ENCODE measurements at places on chromosomes 3 and 15. TPM values are rescaled to one million over a fixed set of nuclear protein-coding genes. Genes with fewer than 3 reads are reported as not detected.

DNA sequence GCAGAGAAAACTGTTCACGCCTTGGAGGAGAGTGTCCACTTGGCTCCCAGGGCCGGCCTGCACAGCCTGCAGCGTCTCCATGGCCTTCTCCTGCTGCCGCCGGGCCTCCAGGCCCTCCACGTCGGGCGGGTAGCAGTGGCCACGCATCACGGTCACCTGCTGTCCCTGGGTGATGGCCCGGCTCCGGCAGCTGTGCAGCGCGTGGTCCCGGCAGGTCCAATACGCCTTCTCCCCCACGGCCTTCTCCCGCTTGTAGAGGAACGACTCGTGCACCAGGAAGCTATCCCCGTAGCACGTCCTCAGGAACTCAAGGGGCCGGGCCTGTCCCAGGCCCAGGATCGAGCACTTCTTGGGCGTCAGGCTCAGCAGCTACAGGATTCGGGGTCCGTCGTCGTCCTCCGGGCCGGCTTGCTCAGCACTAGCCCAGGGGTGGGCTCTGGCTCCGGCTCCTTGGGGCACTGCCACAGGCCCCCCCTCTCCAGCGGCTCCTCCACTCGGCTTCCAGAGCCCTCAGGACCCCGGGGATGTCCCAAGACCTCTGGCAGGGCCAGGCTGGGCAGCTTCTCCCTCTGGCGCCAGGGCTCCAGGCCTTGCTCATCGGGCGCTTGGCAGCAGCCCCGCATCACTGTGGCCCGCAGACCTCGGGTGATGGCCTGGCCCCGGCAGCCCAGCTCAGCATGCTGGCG is 83.6 kb upstream of the FXR1 start:
- no peak for DNase-seq

GRCh38 chr3:18902081-18902793 is 246.1 kb upstream of the KCNH8 start:
- no peak for DNase-seq

DNA sequence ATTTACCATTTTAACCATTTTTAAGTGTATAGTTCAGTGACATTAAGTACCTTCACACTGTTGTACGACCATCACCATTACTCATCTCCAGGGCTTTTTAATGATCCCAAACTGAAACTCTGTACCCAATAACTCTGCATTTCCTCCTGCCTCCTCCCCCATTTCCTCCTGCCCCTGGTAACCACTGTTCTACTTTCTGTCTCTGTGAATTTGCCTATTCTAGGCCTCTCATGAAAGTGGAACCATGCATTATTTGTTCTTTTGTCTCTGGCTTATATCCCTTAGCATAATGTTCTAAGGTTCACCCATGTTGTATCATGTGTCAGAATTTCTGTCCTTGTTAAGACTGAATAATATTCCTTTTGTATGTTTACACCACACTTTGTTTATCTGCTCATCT is 154.2 kb downstream of the MECOM start:
- DNase-seq: no peak

GRCh38 chr3:189512039-189512438 is 119.2 kb upstream of the TP63 start:
- DNase-seq: no peak

DNA sequence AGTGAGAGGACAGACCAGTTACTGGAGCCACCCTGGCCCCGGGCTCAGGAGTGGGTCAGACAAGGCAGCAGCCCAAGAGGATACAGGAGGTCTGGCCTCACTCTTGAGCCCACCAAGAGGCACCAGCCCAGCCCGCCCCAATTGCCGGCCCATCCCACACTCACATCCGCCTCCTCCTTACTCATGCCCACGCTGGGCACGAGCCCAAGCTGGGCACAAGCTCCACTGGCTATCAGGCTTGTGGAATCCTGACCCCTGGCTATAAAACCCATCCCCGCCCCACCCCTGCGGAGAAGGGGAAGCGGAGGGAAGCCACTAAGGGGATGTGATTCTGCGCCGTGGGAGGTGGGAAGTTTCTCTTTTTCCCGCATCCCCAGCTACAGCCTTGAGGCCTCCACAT is 25.9 kb downstream of the ADCY5 start:
- DNase-seq: no peak

DNA sequence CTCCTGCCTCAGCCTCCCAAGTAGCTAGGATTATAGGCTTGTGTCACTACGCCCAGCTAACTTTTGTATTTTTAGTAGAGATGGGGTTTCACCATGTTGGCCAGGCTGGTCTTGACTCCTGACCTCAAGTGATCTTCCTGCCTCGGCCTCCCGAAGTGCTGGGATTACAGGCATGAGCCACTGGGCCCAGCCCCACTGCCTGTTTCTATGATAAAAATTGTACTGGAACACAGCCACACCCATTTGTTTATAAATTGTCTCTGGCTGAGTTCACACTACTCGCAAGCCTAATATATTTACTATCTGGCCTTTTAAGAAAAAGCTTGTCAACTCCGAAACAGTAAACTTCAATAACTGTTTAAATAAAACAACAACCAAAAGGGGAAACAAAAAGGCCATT is 309.4 kb upstream of the WNT5A start:
- no peak for DNase-seq

DNA sequence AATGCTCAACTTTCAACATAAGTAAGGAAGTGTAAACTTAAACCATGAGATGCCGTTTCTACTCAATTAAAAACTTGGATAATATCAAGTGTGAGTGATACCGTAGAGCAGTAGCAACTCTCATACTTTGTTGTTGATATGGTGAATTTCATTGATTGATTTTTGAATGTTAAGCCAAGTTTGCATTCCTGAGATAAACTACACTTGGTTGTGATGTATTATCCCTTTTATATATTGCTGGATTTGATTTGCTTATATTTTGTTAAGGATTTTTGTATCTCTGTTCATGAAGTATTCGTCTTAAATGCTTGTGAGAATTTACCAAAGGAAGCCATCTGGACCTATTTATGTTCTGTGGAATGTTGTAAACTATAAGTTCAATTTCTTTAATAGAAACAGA is 21.7 kb downstream of the SLMAP start:
- DNase-seq: no peak

DNA sequence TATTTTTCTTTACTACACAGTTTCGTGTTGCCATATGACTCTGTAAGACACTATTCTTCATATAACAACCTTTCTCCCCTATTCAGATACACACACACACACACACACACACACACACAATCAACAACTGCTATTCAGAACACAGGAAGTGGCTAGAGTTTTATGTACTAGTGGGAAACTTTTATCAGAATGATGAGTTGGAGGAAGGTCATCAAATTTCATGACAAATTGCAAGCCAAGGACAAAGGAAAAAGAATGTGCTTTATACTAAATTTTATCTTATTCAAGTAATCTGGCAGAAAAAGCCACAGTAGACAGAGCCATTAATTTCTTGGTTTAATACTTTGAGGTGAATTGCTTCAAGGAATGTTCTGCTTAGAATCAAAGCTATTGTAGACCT is 899.8 kb downstream of the ROBO2 start:
- DNase-seq: no peak

- no peak for DNase-seq
These were observed 40.7 kb downstream of the SYN2 start for GRCh38 chr3:12044860-12045259.

GRCh38 chr15:39051626-39052322 is 487.2 kb upstream of the RASGRP1 start:
- no peak for DNase-seq

DNA sequence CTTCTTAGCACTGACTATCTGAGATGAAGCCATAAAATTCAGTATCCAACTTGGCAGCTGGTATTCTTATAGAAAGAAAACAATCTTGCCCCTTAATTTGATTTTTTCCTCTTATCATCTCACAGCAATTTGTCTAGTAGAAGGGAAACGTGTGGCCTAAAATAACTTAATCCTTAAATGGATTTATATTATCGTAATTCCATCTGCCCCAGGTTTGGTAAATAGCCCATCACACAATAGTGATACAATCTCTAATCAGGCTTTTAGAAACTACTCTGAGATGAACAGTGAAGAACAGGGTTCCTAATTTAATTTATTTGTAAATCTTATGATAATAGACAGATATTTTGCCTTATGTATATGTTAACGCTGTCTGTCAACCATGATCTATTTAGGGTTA is 24.8 kb downstream of the PEX5L start:
- DNase-seq: no peak

- DNase-seq: no peak
These were observed 694.0 kb downstream of the SQOR start for GRCh38 chr15:46328821-46329220.

DNA sequence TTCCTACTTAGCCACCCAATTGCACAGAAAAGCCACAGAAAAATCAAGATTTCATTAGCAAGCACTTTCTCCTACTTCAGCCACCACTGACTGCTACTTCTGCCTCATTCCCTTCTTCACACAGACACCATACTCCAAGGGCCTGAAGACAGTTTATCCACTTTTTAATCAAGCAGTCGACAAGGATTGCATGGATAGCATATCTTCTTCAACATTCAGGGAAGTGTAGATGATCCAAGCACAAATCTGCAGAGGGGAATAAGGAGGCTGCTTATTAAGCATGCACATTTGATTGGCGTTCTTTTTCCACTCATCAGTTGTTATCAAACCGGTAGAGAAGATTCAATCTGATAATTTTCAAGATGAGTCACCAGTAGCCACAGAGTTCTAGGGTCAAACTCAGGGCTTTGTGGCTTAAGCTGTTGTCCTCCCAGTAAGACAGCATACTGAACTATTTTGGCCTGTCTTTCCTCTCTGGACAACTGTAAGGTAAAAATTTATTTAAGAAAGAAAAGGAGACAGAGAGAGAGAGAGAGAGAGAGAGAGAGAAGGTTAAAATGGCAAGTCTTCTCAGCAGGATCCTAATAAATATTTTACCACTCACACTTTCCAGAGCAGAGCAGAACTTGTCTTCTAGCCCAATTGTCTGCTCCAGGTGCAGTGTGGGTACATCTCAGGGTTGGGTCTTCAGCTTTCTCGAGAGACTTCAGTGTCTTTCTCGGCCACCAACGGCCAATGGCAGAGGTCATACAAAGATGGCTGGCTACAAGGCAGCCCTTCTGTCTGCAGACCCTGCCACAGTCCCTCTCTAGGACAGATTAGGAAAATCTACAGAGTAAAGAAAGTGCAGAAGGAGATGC is 80.6 kb upstream of the BHLHE40 start:
- no peak for DNase-seq

DNA sequence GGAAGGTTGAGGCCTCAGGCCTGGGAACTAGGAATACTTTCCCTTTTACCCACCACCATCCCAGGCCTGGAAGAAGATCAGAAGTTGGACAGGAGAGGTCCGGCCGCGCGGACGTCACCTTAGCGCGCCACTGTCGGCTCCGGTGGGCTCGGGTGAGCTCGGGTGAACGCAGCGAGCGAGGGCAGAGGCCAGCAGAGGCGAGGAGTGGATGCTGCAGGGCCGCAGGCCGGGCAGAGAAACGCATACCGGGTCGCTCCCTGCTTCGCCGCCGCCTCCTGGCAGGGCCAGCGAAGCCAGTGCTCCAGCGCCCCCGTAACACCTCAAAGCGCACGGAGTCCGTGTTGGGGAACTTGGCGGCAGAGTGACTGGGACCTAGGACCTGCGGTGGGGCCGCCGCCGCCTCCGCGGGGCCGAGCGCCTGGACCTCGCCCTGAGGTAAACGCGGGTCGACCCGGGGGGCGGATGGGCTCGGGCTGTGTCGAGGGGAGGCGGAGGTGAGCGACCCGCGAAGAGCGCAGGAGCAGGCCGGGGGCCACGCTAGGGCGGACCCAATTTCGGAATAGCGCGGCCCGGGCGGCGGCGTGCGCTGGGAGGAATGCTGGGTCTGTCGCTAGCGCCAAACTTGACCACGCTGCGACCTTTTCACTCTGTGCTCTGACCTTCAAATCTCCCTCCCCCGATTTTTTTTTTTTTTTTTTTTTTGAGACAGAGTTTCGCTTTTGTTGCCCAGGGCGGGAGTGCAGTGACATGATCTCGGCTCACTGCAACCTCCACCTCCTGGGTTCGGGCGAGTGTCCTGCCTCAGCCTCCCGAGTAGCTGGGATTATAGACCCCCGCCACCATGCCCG is 1.6 kb downstream of the CYP11A1 start:
- no peak for DNase-seq

The WNT5A gene
- total RNA-seq: not detected

The HCN4 gene
- total RNA-seq: not detected

The MASP1 gene
- total RNA-seq: not detected

The TTLL13 gene
- total RNA-seq: 0.28 TPM

The TIGIT gene
- total RNA-seq: not detected

The MSL2 gene
- 8.2 TPM for total RNA-seq

Data from HT-29 (cell line).